WTC11 (cell line): ENCODE measurements at places on chromosomes 7 and 10.

DNA sequence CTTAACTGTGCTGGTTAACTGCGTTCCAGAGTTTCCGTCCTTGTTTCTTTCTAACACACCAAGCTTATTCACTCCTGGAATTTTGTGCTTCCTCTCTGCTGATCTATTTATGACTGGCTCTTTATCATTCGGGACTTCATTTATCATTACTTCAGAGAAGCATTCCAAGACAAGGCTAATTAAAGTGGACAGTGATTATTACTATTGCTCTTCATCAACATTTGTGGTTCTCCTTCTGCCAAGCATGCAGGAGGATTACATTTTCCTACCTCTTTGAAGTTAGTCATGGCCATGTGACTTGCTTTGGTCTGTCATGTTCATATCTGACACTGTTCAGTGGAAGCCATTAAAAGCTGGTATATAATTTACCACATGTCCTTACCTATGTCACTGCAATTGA is 172.4 kb upstream of the AGR3 start:
- no peak for DNase-seq

- DNase-seq = peak; percentile 52
Observed at GRCh38 chr10:120456626-120457430, at the start of gene PLPP4. Gene PLPP4 (plus strand): TSS chr10:120457227. CDS start chr10:120457306, 79 bp downstream.

GRCh38 chr10:10844251-10844650 is 173.4 kb upstream of the CELF2 start:
- no peak for DNase-seq

DNA sequence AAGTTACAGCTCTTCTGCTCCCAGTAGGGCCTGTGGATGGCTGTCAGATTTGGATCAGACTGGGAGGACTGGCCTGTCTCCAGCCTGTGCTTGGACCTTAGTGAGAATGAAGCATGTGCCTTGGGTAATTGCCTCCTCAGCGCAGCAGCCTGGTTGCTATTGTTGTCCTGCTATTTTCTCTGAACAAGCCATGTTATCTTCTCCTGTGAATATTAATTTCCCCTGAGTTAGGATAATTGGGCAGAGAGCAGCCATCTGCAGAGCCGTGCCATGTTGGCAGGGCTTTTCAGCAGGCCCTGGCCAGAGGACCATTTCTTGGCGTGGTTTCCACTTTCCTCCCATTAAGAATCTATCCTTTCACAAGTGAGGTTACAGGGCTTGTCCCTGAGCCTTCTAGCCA is 497.3 kb downstream of the SORCS3 start:
- DNase-seq = no peak

DNA sequence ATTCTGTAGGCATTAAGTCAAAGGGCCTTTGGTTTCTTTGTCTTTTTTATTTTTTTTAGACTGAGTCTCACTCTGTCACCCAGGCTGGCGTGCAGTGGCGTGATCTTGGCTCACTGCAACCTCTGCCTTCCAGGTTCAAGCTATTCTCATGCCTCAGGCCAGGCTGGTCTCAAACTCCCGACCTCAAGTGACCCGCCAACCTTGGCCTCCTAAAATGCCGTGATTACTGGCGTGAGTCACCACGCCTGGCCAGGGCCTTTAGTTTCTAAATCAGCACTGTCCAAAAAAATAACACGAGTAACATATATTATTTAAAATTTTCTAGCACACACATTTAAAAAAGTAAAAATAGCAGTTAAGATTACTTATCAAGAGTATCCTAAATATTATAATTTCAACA is 11.1 kb upstream of the ACSL5 start:
- no peak for DNase-seq

DNA sequence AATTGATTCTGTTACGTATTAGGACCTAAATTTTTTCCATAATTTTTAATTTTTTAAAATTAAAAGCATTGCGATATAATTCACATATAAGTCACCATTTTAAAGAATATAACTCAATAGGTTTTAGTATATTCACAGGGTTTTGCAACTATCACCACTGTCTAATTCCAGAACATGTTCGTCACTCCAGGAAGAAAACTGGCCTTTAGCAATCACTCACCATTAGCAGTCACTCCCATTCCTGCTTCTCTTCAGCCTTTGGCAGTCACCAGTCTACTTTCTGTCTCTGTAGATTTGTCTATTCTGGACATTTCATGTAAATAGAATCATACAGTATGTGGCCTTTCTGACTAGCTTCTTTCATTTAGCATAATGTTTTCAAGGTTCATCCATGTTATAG is 176.5 kb downstream of the EXOC4 start:
- DNase-seq = no peak

DNA sequence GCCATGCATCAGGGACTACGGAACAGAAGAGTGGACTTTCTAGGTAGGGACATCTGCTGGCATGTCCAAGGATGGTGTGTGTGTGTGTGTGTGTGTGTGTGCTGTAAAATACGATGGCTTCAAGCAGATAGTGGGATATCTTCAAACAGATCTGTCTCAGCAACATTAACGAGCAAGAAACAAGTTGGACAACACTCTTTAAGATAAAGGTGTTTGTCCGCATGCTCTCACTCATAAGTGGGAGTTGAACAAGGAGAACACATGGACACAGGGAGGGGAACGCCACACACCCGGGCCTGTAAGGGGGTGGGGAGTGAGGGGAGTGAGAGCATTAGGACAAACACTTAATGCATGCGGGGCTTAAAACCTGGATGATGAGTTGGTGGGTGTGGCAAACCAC is 89.8 kb upstream of the AKR1E2 start:
- DNase-seq = no peak

DNA sequence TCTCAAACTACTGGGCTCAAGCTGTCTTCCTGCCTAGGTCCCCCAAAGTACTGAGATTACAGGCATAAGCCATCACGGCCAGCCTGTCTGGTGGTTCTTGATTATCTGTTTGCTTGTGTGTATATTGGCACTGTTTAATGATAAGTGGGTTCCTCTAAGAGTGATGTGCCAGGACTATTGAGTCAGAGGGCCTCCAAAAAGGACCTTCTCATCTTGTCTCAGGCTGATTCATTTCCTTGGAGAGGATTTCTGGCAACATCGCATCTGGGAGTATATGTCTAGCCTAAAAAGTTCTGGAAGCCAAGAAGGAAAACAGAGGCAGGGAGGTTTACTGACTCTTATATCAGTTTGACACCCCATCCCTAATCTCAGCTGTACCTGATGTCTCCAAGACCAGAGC is 27.1 kb upstream of the AKAP9 start:
- no peak for DNase-seq

GRCh38 chr7:156005202-156005691 is 193.0 kb upstream of the SHH start:
- DNase-seq = no peak

DNA sequence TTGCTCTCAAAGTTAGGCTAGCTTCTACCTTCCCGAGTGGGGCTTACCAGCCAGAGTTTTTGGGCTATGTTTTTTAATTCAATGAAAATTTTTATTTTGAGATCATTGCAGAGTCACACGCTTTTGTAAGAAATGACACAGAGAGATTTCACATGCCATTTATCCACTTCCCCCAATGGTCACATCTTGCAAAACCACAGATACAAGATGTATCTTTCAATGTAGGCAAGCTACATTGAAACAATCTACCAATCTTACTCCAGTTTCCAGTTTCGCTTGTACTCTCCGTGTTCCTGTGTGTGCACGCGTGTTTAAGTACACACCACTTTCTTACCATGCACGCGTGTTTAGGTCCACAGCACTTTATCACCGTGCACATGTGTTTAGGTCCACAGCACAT is 89.4 kb upstream of the LEP start:
- no peak for DNase-seq

GRCh38 chr7:150564006-150564405 is 3.2 kb upstream of the GIMAP4 start:
- no peak for DNase-seq

DNA sequence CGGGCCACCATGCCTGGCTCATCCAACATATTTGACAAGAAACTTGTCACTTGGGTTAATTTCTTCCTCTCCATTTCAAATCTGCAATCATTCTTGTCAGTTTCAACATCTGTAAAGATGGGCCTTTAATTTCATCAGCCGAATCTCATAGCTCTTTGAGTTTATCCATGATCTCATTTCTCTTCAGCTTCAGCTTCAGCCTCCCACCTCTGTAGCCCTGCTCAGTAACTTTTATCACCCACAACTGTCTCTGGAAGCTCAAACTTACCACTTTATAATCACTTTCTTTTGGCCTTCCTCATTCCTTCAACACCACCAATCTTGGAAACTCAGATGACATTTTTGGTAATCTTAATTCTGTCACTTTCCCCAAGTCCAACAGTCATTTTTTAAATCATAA is 83.2 kb downstream of the CPED1 start:
- no peak for DNase-seq

GRCh38 chr10:5198386-5198785 is 1.7 kb downstream of the AKR1C4 start:
- no peak for DNase-seq

- DNase-seq = peak; percentile 95
Observed at GRCh38 chr7:45089341-45089891, 647 bp upstream of the NACAD start.

GRCh38 chr10:14460447-14460846 is 129.7 kb upstream of the FRMD4A start:
- DNase-seq = no peak

DNA sequence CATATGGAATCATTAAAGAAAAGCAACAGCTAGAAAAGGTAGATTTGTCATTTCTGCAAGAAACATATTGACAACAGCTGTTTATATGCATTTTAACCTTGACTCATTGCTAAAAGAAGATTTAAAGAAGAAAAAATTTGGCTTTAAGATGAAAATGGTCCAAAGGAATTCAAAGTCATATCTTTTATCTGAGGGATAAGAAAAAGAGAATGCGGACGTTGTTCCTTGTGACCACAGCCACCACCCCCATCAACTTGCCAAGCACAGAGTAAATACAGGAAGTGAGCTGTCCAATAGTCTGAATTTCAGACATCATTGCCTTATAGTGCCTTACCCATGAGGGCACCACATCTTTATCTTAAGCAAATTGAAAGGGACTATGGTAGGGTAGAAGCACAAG is 7.3 kb upstream of the CRPPA start:
- no peak for DNase-seq

GRCh38 chr10:77493851-77494261 is 143.8 kb downstream of the KCNMA1 start:
- no peak for DNase-seq

DNA sequence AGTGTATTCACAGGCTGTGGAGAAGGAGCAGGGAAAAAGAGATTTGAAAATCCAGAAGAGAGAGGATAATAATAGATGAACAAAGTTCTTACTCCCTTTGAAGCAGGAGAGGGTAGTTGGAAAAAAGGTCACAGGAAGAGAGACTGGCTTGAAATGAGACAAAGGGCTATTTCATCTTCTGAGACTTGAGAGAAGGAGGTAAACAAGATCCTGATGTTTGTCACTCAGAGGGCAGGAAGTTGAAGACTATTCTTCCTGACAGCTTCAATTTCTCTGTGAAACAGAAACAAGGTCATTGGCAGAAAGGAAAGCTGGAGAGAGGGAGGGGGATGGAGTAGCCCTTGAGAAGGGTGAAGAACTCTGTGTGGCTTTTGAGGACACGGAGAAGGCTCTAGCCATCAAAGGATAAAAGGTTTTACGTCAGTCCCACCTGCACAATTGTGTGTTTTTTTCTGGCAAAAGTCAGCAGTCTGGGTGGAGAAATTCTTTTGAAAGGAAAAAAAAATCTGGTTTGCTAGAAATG is 216.1 kb upstream of the STEAP4 start:
- no peak for DNase-seq

DNA sequence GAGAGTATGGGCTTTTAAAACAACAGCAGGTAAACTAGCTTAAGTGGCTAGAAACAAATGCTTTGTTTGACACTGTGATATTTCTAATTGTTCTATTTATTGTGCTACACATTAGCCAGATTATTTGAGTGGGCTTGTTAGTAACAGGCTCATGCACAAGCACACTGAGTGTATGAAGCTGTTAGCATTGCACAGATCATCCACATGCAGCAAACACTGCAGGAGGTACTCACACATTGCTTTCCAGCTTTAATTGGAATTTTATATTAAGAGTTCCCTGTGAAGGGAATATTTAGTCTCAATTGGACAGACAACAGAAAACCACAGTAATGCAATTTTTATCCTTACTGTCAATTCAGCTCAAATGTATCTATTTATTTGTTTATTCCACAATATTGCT is 92.9 kb upstream of the ZNF804B start:
- no peak for DNase-seq

GRCh38 chr7:31705377-31705776 is 18.4 kb downstream of the PPP1R17 start:
- DNase-seq = no peak

DNA sequence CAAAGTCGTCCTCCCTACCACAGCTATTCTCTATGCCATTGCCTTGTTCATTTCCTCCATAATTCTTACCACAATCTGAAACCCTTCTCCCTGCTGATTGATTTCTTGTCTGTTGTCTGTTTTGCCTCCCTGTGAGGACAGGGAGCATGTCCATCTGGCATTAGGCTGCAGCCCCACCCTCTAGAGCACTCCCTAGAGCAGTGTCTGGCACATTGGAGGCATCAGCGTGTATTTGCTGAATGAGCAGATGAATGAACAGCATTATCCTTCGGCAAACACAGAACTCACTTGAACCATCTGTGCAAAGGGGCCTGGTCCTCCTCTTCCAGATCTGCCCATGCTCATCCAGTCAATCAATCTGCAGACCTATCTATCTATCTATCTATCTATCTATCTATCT is 5.1 kb upstream of the DMBT1 start:
- DNase-seq = no peak

- peak; percentile 16 for DNase-seq
Observed at GRCh38 chr7:111018960-111019736, 71.8 kb upstream of the LRRN3 start.

DNA sequence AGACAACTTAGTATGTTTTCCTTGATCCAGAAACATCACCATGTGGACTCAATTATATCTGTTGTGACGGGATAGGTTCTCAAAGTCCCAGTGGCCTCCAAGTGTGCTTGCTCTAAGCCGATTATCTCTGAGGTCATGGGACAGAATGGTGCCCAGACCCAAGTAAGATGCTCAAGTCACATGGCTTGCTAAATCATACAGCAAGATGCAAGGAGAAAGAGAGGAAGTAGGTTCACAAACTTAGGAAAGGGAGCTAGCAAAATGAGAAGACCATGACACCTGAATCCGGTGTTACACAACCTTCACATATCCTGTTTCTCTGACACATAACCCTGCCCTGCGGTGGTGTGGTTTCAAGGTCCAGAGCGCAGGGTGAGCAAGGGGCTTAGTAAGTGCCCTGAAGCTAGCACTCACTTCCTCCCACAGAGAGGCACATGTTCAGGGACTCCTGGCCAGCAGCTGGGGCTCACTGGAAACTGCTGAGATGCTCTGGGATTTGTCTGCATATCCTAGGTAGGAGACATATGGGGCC is 590.9 kb upstream of the ANKRD30A start:
- no peak for DNase-seq
